ENCODE measurements at places on chromosomes 4 and X.

DNA sequence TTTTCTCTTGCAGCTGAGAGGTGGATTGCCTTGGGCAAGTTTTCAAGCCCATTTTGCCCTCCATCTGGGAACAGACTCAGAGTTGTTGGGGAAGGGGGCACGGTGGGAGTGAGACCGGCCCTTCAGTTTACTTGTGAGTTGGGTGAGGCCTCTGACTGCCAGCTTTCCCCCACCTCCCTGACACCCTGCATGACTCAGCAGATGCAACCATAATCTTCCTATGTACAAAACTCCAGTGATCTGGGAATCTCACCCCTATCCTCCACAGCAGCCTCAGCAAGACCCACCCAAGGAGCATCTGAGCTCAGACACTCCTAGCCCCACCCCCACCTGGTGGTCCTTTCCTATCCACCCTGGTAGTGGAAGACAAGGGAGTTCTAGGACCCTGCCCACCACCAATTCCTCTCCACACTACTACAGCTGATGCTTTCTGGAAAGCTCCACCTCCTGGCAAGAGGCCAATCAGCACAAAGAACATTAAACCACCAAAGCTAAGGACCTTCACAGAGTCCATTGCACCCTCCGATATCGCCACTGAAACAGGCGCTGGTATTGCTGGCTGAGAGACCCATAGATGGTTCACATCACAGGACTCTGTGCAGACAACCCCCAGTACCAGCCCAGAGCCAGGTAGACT lies 99.4 kb upstream of the STK26 start:
- DNase-seq: no peak

DNA sequence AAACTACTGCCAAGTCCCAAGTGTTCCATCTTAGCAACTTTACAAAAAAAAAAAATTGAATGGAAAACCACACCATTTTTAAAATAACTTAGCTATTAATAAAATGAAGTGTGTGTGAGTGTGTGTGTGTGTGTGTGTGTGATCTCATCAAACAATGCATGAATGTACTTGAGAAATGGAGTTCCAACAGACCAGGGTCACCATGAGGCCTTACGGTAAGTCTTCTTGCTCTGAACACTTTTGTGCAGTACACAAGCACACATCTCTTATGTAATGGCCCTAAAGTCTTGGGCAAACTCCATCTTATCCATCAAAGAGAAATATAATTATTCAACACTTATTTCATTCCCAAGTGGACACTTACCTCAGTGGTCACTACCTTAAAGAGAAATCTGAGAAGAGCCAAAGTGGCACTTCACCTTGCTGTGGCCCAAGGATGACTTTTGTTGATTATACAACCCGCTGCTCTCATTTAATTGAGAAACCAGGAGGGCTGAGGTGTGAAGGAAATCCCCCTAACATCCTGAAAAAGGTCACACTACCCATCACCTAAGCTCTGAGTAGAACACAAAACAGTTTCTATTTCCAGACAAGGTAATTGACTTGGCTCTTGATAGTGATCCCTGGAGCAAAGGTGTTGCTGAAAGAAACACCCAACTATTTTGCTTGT lies 96.5 kb upstream of the PRDX4 start:
- DNase-seq: no peak

GRCh38 chr4:152073351-152074087 lies 312.7 kb upstream of the GATB start:
- no peak for DNase-seq

- DNase-seq: no peak
Measured at GRCh38 chr4:110853242-110853641, 230.4 kb upstream of the PITX2 start.

DNA sequence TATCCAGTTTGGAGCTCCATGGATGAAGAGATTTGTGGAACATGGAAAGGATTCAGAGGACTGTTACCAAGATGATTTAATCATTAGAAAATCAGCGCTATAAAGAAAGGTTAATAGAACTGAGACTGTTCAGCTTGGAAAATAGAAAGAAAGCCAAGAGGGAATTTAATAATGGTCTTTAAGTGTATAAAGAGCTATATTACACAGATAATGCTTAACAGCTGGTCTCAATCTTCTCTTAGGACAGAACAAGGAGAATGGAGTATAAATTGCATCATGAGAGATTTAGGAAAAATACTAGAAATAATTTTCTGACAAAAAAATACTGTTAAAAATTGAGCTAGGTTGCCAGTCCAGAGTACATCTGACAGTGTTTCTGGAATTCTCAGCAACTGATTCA lies 91.3 kb upstream of the MAGEC2 start:
- DNase-seq: no peak

DNA sequence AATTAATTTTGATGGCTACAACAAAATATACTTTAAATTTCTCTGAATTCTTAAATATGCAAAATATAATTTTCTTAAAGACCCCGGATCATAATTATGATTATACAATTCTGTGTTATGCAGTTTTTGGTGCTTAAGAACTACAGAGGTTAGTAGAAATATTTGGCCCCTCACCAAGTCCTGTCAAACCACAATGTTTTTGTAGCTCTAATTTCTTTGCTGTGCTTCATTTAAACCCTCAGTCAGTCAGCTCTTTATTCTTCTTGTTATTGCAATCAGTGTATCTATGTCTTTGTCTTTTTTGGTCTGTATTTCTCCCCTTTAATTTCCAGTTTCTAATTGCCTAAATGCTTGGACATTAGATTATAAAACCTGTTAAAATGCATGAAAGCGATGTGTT lies 186.1 kb downstream of the CAMK2D start:
- DNase-seq: no peak

GRCh38 chr4:151678048-151678872 lies 82.5 kb downstream of the GATB start:
- DNase-seq: no peak

DNA sequence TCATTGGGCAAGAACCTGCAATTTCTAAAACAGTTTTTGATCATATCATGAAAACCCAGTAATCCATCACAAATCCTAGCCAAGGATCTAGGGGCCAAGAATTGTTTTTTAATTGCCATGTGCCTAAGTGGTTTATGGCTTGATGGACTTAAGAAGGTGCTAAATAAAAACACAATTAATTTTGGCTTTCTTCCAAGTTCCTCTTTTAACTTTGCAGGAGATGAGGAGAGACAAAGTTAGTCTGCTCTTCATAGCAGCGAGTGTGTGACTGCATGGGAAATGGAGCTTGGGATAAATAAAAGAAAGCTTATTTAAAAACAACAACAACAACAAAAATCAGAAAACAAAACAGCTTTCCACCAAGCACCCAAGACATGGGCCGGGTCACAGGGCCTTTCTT lies 41.4 kb downstream of the ARHGEF9 start:
- no peak for DNase-seq

DNA sequence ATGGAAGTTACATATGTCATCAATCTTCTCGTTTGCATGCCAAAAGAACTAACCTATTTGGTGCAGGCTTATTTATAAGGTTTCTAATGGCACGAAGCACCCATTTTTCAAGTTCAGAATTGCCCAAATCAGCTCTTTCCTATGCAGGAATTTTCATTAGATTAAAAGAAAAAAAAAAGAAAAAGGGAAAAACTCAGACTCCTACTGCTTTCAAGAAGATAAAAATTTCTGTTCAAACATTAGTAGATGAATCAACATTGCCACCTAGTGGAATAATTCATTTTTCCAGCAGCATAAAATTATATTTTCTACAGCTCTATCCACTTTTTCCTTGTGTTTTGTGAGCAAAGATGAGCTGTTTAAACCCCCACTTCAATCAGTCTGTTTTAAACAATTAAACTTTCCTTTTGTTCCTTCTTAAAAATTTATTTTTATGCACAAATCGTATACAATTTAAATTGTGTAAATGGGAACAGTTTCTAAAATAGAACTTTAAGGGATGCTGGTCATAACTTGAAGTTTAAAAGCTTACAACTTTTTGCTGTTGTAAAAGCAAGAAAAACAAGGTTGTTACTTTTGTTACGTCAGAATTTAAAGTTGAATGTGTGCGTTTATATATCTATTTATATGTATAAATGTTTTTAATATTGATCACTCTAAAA lies 309.9 kb downstream of the ARAP2 start:
- no peak for DNase-seq

DNA sequence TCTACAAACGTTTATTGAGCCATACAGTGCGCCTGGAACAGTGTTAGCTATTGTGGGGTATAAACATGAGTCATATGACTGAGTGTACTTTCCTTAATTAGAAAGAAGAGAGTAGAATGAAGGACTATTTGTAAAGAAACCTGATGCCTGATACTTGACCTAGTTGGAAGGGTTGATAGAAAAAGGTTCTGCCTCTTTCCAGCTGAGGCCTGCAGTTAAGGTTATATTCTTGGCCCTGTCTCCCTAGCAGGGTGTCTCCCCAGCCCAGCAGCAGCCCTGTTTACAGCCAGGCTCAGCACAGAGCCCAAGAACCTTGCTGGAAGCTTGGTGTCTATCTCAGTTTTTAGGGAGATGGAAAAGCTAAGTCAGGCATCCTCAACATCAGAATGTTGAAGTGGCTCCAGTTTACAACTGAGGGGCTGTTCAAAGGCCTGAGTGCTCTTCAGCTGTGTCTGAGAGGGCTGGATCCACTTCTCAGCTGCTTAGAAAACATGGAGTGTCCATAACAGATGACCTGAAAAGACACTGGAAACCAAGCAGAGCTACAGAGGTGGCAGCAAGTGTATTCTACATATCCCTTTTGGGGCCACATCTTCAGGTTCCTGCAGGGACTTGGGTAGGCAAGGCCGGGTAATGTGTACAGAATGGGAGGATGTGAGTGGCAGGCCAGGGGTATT lies 21.6 kb downstream of the NYX start:
- no peak for DNase-seq

DNA sequence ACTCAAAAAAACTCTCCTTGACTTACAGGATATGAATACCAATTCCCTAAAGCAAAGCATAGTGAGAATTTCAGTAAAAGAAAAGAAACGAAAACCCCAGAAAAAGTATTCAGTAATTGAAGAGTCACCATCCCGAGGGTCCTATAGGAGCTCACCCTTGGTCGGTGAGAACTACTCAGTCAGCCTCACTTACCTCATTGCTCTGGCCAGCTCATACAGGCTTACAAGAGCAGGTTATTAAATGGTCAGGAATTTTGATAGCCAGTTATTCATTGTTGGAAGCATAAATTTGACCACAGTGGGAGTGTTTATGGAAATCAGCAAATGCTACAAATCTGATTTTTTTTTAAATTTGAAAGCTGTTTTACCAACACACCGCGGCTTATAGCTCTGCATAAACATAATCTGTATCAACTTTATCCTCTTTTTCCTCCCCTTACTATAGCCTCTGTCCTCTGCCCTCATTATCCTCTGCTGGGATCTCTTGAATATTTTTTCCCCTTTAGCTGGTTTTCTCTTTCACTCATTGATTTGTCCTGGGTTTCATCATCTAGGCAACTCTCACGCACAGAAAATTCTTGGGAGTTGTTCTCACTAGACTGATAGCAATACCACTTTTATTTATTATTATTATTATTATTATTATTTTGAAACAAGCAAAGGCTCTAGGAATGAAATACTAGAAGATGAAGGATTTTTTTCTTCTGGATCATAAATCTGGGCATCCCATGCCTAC lies 11.0 kb upstream of the CXCL2 start:
- DNase-seq: no peak

DNA sequence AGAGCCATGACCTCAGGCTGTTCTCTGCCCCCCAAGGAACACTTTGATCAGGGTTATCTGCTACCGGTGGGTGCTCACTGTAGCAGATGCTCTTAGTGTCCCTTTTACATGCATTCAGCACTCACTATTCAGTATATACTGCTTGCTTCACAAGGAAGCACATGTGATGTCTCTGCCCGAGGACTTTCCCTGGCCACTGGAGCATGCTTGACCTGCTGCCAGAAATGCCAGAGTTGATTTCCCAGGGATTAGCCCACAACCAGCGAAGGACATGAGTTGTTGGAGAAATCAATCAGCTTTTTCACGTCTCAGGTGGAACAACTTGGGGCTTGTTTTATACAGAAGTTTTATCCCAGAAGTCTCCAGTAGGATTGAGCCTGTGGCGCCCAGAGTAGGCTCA lies 51.2 kb upstream of the RPS6KA3 start:
- DNase-seq: no peak

- no peak for DNase-seq
Measured at GRCh38 chrX:141791856-141792255, 46.3 kb upstream of the MAGEC3 start.

- no peak for DNase-seq
Measured at GRCh38 chr4:87679449-87680169, 29.5 kb downstream of the DMP1 start.

DNA sequence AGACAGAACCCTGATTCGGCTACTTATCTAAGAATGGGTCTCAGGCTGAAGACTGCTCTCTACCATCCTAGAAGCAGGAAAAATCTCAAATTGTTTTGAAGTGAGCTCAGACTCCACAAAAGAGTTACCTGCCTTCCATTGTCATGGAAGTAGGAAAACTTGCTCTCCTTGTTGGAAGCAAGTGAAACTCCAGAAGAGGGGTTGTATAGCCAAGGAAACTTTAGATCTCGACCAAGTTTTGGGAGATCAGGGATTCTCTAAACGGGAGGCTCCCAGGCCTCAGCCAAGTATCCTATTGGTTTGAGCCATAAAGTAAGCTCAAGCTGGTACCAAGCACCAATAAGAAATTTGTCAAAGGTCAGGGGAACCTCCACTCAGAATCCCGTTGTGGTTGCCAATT lies 9.2 kb upstream of the FHDC1 start:
- no peak for DNase-seq

DNA sequence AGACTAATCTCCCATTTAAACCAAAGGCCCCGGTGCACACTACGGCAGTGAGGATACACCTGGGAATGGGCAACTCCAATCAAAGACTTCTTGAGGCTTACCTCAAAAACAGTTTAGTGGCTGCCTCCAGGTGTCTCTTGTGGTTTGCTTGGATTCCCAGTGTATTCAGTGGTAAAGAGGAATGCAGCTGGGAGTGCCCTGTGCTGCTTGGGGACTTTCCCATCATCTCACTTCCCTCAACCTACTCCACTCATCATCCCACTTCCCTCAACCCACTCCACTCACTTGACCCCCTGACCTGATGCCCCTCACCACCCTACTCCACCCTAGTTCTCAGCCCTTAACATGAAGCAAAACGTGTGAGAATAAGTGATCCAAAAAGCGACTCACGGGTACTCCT lies 177.3 kb upstream of the ETNPPL start:
- DNase-seq: no peak

DNA sequence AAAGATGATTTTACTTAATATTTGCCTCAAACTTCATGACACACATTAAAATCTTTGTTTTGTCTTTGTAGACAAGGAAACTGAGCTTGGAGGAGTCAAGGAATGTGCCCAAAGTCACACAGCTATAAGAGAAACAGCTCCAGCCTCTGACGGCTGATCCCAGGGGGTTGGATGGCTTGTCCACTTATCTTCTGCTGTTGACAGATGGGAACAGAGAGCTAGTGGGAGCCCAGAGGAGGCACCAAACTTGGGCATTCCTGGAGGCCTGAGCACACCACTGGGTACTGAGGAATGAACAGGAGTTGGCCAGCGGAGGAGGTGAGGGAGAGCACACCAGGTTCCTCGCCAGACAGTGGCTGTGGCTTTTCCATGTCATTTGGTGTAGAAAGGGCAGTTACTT lies 56.4 kb upstream of the GPR78 start:
- no peak for DNase-seq

DNA sequence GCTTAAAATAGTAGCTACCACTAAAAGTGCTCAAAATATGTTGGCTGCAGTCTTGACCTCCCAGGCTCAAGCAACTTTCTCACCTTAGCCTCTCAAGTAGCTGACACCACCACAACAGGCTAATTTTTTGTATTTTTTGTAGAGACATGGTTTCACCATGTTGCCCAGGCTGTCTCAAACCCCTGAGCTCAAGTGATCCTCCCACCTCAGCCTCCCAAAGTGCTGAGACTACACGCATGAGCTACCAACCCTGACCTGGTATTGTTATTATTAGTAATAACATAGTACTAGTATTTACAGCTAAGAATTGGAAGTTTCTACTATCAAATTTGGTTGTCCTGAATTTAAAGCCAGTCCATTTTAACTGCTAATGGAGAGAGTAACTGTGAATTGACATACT lies 18.0 kb downstream of the STAP1 start:
- DNase-seq: no peak

All from stimulated activated CD8-positive, alpha-beta memory T cell treated with anti-CD3 and anti-CD28 coated beads, Interleukin-7, amount 100 ng/mL, for 1 hour (primary cell).